SHP77 (cell line): ENCODE measurements at places on chromosomes 7 and 10.

DNA sequence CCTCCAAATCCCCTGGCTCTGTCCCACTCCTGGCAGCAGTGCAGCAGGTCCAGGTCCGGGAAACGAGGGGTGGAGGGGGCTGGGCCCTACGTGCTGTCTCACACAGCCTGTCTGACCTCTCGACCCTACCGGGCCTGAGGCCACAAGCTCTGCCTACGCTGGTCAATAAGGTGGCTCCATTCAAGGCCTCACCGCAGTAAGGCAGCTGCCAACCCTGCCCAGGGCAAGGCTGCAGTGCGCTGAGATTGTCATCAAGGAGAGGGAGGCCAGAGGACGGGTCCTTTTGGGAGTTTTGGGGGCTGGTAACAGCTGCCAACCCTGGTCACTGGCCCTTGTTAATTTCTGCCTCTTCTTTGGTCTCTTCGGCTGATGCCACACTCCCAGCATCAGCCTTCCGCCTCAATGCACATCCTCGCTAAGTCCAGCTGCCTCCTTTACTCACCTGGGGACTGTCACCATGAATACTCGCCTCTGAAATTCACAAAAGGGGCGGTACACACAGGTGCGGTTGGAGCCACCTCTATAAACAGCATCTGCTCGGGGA, 3.5 kb downstream of the EPO start:
- no peak for DNase-seq

DNA sequence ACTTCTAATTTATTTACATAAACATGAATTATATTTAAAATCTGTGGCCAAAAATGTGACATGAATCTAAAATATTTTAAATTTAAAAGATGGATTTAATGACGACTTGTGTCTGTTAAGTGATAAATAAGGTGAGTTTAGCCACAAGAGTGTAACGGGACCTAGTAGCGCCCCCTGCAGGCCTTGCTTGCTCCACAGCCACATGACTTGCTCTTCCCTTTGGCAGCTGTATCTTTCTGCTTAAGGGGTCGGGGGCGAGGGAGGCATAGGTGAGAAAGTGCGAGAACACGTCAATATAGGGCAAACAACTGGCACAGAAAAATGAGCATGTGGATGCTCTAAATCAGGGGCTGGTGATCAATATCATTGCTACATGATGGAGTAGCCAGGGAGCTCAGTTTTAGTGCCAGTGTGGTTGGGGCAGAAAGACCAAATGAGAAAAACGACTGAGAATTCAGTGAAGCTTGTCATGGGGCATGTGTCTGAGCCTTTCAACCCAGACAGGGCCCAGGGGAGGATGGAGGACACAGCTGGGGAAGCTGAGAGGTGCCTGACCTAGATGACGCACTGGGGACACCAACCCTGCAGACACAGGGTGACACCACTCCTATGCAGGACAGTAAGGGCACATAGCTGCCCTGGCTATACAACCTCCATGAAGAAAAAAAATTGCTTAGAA, 49.8 kb downstream of the PAXIP1 start:
- DNase-seq: peak; percentile 28

- DNase-seq: no peak
These were observed 2.9 kb upstream of the NKX6-2 start for GRCh38 chr10:132788831-132789219.

DNA sequence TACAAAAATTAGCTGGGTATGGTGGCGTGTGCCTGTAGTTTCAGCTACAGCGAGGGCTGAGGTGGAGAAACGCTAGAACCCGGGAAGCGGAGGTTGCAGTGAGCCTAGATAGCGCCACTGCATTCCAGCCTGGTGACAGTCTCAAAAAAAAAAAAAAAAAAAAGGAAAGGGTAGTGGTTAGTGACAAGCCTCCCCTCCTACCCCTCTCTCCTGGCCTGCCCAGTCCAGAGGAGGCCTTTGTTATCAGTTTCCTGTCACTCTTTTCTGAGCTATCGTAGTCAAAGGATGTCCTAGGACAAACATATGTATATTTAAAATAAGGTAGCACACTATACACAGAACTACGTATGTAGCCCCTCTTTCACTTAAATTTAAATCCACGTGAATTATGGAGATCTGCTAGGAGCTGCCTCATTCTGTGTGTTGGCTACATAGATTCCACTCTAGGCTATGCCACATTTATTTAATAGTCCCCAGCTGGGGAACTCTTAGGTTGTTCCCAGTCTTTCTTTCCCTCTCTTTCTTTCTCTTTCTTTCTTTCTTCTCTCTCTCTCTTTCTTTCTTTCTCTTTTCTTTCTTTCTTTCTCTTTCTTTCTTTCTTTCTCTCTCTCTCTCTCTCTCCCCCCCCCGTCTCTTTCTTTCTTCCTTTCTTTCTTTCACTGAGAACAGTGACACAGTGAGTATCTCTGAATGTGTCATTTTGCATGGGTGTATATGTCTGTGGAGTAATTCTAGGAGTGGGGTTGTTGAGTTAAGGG, 3.9 kb downstream of the TSPAN15 start:
- DNase-seq: no peak

GRCh38 chr7:98748090-98748489, 121.7 kb downstream of the TMEM130 start:
- no peak for DNase-seq

DNA sequence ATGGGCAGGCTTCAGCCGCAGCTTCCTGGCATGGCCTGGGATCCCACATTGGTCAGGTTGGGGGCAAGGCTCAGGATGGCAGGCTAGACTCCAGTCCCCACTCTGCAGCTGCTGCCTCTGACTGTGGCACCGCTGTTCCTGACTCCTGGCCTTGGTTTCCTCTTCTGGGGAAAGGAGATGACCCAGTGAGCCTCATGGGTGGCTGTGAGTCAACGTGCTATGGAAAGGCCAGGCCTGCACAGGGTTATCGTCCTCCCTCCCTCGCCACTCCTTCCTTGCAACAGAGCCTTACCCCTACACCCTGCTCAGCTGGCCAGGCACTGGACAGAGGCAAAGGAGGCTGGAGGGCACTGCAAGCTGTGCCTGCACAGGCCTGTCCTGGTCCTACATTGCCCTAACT, 36.1 kb upstream of the CHST15 start:
- DNase-seq: no peak

- no peak for DNase-seq
These were observed 38.3 kb downstream of the MACROH2A2 start for GRCh38 chr10:70090951-70091350.

GRCh38 chr10:22988581-22989360, 60.9 kb downstream of the ARMC3 start:
- DNase-seq: peak; percentile 50

DNA sequence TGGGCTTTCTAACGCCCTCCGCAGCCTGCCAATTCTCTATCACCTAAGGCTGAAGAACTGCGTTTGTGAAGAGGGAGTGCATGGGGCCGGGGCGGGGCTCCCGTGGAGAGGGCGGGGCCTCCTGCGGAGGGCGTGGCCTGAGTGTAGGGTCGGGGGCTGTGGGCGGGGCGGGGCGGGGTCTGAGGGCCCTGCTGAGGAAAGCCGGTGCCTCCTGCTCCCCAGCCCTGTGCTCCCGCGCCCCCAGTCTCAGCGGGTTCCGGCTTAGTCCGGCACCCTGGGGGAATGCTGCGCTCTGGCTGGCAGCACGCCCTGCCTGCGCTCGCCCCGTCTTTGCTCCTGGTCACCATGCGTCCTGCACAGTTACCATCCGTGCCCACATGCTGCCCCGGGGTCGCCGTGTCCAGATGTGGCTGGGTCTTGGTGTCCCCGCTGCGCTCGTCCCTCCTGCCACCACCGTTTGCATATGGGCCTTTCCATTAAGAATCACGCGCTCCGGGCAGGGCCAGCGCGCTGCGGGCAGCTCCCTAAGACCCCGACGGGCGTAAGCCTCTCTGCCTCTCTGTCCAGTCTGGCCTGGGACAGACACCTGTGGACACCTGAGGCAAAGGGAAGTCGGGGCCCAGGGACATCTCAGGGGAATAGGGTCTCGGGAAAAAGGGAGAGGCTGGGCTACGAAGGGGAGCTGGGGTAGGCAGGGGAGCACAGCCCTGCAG, 144.0 kb upstream of the RET start:
- DNase-seq: peak; percentile 51

DNA sequence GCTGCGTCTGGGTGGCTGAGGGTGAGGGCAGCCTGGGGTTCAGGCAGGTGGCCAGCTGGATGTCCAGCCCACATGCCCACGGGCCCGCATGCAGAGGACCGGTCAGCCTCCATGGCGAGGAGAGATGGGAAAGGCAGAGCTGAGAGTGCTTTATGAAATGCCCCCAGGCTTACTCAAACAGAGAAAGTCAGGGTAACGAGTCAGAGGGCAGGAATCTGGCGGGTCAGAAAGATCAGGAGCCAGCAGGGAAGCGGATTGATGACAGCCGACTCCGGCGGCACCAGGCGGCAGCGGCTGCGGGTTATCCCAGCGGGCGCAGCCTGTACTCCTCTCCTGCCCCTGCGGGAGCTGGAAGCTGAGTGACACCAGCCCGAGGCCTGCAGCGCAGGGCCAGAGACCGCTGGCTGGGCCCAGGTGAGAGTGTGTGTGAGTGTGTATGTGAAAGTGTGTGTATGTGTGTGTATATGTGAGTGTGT, 13.4 kb downstream of the SLC13A4 start:
- DNase-seq: no peak

DNA sequence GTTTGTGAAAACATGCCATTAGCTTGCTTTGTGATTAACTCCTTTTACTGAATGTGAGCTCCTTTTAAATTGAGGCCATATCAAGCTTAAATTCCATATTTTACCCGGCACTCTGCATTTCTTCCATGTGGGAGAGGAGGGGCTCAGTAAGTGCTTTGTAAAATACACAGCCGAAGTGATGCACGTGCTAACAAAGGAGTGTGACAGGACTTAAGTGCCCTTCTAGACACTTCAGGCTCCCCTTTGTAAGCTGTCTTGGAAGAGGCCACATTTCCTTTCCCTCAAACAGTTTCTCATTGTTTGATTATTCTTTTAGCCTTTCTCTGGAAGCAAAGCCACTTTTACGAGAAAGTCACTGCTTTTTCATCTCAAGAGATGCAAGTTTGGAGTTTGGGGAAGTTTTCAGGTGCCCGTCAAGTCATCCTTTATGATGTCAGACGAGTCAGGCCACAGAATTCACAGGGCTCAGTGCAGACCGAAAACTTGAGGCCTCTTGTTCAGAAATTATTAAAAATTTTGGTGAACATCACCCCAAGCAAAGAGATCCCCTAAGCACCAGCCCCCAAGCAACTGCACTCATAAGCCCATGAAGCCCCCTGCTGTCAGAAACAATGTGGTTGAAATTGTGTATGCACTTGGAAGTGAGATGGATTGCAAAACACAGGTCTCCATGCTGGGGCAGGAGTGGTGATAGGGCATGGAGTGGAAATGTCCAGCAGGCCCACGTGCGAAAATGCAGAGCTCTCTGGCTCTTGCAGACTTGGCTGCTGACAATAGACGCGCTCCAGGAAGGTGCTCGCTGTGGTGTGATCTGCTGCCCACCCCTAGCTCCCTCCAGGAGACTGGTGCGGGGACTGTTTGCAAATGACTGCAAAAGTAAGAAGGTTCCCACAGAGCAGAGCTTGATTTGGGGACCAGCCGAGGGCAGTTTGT, 11.5 kb downstream of the IKZF1 start:
- no peak for DNase-seq

DNA sequence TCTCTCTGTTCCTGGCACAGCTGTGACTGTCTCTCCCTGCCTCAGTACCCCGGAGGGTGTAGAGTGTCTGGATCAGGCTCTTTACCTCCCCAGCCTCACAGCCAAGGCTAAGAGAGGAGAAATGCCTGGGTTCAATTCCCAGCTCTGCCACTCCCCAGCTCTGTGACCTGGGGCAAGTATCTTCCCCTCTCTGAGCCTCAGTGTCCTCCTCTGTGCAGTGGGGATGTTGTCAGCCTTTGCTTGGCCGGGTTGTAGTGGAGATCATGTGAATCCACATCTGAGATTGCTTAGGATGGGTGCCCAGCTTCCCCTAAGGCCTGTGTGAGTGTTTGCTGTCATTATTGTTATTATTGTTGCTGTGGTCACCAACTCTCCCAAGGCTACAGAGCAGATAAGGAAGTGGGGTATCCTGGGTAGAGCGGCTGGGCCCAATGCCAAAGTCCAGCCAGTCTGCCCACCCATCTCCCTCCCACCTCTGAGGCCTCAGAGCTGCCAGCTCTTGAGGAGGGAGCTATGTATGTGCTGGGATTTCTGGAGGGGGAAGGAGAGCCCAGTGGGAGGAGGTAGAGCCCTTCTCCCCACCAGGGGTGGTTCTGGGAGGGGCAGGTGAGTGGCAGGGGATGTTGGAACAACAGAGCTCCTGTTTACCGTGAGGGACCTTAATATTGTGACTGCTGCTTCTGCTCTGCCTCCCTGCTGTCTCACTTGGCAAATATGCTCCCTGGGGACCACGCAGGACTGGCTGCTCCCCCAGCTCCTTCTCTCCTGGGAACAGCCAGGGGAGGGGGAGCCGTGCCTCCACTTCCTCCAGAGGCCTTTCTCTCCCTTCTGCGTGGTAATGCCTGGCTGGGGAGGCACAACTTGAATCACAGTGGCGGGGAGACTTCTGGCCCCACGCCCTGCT, 170.5 kb downstream of the RPS24 start:
- DNase-seq: no peak

- DNase-seq: no peak
These were observed 427.9 kb upstream of the CELF2 start for GRCh38 chr10:10589540-10590303.

- no peak for DNase-seq
These were observed 7.7 kb upstream of the TRA2A start for GRCh38 chr7:23539494-23539907.

- no peak for DNase-seq
These were observed 22.7 kb downstream of the EBF3 start for GRCh38 chr10:129941199-129942018.

GRCh38 chr7:7857143-7857583, 111.4 kb upstream of the GLCCI1 start:
- DNase-seq: no peak

GRCh38 chr10:29469481-29470354, 165.1 kb downstream of the SVIL start:
- DNase-seq: no peak

DNA sequence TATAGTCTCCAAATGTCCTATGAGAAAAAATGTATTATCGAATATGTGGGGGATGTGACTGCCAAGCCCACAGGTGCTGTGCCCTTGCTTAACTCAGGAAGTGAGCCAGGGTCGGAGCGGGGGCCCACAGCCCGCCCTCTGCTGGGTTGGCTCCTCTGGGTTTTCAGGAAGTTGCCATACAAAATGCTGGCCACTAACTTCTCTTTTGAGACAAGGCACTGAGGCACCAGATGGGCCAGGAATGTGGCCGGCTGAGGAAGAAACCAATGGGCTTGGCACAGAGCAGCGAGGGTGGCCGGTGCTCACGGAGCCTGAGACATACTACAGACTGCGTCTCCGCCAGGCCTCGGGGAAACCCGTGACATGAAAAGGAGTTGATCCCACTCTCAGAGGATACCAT, 58.9 kb downstream of the FAM53B start:
- DNase-seq: no peak

GRCh38 chr7:128458956-128459355, 3.3 kb downstream of the HILPDA start:
- DNase-seq: no peak

GRCh38 chr10:28997734-28998133, 291.1 kb upstream of the LYZL1 start:
- DNase-seq: no peak

DNA sequence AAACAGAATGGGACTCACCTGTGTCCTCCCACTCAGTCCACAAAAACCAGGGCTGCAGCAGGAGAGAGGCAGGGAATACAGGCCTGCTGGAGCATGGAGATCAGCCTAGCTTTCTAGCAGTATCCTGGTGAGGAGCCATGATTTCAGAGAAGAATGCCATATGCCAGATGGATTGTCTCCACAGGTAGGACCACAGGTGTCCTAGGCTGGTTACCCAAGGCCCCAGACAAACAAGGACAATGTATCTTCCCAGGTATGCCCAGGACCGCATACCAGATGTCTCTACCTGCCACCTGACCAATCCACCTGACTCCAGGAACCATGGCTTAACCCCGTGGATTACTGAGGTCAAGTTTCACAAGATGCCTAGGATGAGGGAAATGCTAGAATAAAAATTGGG, 295.4 kb upstream of the NPSR1 start:
- no peak for DNase-seq
